Uterus (tissue), 4 donors: ENCODE measurements at places on chromosomes 3 and 15. TPM values are rescaled to one million over a fixed set of nuclear protein-coding genes. Genes with fewer than 3 reads are reported as not detected.

CEP152 gene
- total RNA-seq = 4.2 TPM

TBC1D2B gene
- 27.7 TPM for total RNA-seq

ESYT3 gene
- total RNA-seq = 30.8 TPM

ACOX2 gene
- total RNA-seq = 10.3 TPM

TNFSF10 gene
- 26.9 TPM for total RNA-seq

ATP13A4 gene
- total RNA-seq = 0.77 TPM

DNA sequence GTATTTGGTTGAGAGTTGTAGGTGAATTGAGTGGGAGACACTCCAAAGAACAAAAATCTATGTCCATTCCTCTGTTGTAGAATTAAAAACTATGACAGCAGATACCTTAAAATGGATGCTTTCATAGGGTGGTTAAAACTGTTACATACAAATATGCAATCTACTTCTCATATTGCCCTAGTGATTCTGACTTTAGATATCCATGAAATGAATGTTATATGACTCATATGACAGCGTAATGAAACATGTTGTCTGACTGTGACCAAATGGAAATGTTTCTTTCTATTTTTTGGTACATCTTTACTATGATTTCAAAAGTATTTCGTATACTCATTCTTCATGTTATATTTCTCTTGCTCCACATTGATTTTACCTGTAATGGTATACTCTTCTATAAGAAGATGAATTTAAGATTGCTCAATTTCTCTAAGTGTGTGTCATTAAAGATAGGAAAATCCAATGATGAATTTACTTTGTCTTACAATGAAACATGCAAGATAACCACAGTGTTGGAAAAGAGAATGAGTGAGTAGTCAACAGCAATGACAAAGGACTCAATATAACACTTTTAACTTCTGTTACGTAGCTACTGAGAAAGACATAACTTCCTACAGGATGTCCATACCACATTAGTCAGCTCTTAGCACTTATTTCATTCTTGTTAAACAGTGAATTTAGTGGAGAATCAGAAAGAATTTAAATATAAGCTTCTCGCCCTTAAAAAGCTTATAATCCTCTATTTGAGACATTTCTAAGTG lies 79.3 kb upstream of the LSAMP start:
- no peak for DNase-seq

DNA sequence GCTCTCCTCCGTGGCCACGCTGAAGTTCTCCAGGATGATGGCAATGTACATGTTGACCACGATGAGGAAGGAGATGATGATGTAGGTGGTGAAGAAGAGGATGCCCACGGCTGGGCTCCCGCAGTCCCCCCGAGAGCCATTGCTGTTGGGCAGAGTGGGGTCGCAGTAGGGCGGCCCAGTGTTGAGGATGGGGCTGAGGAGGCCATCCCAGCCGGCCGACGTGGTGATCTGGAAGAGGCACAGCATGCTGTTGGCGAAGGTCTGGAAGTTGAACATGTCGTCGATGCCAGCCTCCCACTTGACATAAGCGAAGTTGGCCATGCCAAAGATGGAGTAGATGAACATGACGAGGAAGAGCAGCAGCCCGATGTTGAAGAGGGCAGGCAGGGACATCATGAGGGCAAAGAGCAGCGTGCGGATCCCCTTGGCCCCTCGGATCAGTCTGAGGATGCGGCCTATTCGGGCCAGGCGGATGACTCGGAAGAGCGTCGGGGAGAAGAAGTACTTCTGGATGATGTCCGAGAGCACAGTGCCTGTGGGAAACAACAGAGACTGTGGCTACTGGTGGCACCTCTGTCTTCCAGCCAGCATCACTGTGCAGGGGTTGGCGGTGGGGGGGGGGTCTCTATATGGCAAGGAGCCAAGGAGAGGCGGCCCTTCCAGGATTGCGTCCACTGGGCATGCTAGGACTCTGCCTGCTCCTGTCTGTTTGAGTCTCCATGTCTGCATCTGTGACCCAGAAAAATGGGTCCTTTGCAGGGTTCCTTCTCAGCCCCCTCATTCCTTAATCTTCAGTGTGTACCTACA lies 55.1 kb downstream of the EXOG start:
- no peak for DNase-seq

- no peak for DNase-seq
These were observed 17.4 kb downstream of the NANOGP8 start for GRCh38 chr15:35067496-35068347.

DNA sequence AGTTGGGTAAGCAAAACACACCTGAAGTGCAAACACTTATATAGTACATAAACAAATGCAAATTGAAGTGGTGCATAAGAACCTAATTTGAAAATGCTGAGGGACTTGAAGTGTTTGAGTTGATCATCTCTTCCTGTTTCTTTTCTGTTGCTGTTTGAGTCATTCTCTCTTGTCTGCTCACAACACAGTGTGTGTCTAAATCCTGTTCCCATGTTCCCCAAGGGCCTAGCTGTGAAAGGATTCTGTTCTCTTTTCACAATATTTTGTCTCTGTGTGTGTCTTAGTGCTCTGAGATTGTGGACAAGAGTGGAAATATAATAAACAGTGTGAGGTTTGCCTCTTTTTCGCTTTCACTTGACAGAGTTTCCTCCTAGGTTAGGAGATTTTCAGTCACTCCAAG lies 6.1 kb downstream of the CD96 start:
- DNase-seq = no peak

- DNase-seq = no peak
These were observed 189.1 kb upstream of the ALCAM start for GRCh38 chr3:105177576-105177975.

DNA sequence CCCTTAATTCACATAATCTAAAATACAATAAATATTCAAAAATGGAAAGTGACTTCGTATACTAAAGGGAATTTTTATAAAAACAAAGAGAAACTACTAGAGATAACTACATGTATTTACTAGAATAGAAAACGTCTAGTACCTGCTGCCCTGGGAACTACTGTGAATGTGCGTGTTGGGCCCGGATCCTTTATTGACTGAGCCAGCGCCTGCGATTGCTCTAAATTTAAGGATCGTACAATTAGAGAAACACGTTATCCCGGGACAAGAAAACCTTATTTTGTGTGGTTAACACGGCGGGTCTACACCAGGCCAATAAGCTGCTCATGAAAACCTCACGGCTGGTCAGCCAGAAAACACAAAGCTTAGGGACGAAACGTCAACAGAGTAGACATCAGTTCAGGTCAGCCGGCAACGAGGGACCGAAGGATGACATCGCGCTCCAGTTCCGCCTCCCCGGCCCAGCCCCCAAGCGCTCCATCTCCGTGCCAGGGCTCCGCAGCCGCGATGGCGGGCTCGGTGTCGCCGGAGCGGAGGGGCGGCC lies 555 bp downstream of the TM2D3 start:
- no peak for DNase-seq

DNA sequence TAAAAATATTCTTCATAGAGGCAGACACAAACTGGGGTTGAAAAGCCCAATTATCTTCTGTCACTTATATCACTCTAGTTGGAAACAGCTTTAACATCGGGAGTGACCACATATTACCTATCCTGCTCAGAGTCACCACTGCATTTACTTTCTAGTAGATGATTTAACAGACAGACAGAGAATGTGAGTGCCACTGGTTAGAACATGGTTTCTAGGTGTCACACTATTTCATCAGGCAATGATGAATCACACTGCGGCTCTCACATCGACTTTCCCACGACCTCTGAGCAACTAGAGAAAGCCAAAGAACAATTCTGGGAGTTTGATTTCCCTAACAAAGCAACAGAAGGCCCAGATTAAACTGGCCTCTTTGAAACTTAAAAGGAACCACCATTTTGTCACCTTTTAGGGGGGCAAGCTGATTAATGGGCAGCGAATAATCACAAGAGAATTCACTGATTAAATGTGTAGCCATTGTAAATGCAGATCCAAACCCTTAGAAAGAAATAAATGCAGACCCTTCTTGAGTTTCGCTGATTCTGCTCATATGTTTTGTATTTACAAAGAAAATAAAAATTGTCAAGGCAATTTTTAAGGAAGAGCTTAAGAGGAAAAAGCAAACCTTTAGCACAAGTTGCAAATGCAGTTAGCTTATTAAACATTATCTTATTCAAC lies 112.6 kb upstream of the KBTBD8 start:
- DNase-seq = no peak

GRCh38 chr3:5187920-5188418 lies 462 bp downstream of the EDEM1 start:
- peak; percentile 46 for DNase-seq

DNA sequence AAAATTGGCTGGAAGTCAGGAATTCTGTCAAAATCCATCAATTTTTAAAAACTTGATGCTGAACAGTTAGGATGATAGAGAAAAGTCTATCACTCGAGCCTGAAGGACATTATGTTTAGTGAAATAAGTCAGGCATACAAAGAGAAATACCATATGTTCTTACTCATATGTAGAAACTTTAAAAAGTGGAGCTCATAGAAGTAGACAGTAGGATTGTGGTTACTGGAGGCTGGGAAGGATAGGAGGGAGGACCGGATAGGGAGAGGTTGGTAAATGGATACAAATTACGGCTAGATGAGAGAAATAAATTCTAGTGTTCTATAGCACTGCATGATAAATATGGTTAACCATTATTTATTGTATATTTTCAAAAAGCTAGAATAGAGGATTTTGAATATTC lies 389.5 kb upstream of the RASGRP1 start:
- DNase-seq = no peak

DNA sequence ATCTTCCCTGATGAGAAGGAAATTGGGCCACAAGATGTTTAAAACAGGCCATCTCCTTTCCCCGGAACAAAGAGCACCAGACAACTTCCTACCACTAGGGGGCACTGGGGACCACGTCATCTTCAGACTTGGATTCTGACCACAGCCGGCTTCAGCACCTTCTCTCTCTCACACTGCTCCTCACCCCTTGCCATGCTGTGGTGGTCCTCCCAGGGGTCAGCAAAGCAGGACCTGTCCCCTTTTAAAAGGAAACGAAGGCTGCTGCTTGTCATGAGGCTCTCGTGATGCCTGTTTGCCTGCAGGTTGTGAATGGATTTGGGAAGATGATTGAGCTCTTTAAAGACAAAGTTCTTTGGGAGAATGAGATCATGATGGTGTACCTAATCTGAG lies 16.2 kb downstream of the RFT1 start:
- DNase-seq = peak; percentile 79

DNA sequence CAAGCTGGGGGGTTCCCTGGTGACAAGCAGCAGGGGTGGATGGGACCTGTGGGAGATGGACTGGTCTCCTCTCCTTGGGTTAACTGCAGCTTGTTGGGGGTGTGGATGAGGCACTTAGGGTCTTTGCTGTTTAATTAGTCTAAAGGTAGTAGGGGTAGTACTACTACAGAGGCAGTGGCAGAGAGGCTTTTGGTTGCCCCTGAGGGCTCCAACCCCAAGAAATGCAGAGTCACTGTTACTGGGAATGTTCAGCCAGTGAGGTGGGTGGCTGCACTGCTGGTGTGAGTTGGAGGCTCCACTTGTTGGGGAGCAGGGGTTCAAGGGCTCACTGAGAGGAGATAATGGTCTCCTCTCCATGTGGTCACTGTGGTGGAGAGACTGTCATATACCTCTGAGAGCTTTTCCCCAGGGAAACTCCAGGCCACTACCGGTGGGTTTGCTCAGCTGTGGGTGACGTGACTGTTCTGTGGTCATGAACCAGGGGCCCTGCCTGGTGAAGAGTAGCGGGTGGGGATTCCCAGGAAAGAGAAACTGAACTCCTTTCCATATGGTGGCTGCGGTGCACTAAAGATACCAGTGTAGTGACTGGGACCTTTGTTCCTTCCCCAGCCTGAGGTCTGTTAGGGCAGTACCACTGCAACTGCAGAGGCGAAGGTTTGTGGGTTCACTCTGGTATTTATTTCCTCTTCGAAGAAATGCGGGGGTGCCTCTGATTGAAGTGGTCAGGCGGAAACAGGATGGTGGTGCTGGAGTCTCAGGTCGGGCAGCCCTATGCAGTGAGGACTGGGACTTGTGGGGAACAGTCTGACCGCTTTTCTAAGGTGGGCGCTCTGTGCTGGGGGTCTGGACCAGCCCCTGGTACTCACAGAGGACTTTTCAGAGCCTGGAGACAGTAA lies 68.9 kb upstream of the TNFSF10 start:
- DNase-seq = no peak

- no peak for DNase-seq
These were observed 39.9 kb upstream of the ADCY5 start for GRCh38 chr3:123488645-123489347.

- DNase-seq = no peak
These were observed 210.3 kb downstream of the OPA1 start for GRCh38 chr3:193803288-193803687.

DNA sequence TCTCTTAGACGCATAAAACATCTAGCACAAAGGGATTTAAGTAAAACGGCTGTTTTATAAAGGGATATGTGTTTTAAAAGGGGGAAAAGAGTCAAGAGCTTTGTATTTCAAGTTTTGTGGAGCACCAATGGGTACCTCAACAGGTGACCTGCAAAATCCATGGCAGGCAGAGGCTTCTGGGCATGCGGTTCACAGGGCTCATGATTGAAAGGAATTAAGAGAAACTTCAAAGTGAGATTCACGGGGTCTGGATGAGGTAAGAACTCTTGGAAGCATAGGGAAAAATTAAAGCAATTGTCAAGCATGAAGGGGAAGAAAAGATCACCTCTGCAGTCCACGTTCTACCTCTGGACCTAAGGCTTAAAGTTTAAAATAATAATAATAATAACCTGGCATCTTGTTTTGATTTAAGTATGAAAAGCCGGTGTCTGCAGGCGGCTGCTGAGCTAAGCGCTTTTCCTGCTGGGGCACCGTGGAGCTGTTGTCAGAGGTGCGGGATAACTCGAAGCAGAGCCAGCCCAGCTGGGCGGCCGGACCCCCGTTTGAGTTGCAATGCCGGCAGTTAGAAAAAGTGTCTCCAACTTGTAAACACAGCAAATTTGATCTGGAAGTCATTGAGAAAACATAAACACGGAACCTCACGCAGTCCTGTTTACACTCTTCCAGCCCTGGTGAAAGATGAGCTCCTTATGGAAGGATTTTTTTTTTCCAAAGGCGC lies 40.5 kb downstream of the HES1 start:
- DNase-seq = no peak

- DNase-seq = no peak
These were observed 82.7 kb downstream of the SLC25A26 start for GRCh38 chr3:66303491-66303901.

DNA sequence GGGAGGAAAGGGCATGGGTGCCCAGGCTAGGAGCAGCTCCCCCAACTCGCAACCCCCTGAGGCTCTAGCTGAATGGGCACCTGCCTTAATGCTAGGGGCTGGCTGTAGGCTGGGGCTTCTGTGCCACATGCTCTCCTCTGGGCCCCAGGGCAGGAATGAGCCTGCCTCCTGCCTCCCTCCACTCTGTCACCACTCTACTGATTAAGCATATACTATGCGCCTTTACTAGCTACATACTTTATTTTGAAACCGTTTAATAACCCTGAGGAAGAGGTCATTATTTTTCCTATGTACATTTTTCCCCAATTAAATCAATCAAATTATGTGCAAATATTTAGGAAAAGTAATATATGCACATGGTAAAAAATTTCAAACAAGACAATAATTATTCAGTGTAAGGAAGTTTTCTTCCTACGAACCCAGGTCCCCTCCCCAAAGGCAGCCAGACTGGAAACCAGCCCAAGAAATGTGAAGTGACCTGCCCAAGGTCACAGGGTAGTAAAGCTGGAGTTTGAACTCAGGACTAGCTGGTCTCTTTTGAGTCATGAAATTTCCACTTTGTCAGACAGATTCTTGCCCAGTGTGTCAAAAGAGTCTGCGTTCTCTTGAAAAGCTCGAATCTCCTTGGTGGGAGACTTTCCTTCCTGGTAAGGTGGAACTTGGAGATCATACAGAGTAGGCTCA lies 122.5 kb downstream of the DNAJB8 start:
- no peak for DNase-seq

GRCh38 chr3:65636326-65636725 lies 402.4 kb downstream of the MAGI1 start:
- DNase-seq = no peak
